Endothelial cell of umbilical vein (primary cell): ENCODE measurements at places on chromosomes 4 and X. TPM values are rescaled to one million over a fixed set of nuclear protein-coding genes. Genes with fewer than 3 reads are reported as not detected.

Gene ANKRD50
- 63.6 and 68.9 TPM in 2 replicates for total RNA-seq

Gene SOD3
- total RNA-seq: not detected in 2 replicates

Gene ASMT
- total RNA-seq: not detected in 2 replicates

Gene GYG2
- total RNA-seq: 0.22 TPM in 1 of 2 replicates, not detected in the other

Gene PDGFC
- total RNA-seq: 5.3 and 6.7 TPM in 2 replicates

DNA sequence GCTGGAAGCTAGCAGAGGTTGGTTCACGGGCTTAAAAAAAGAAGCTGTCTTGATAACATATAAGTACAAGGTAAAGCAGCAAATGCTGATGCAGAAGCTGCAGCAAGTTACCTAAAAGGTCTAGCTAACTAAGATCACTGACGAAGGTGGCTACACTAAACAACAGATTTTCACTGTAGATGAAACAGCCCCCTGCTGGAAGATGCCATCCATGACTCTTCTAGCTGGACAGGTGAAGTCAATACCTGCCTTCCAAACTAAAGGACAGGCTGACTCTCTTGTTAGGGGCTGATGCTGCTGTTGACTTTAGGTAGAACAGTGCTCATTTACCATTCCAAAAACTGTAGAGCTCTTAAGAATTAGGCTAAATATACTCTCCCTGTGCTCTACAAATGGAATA is 99.5 kb downstream of the FBXW7 start:
- H3K27ac ChIP-seq: no peak overlapping the region
- H3K4me1 ChIP-seq: no peaks in the 10 kb centered on the region
- H3K4me3 ChIP-seq: no peak overlapping the region
- no peak for DNase-seq
- no peaks in the 10 kb centered on the region for H3K36me3 ChIP-seq
- H3K27me3 ChIP-seq: no peaks in the 10 kb centered on the region

DNA sequence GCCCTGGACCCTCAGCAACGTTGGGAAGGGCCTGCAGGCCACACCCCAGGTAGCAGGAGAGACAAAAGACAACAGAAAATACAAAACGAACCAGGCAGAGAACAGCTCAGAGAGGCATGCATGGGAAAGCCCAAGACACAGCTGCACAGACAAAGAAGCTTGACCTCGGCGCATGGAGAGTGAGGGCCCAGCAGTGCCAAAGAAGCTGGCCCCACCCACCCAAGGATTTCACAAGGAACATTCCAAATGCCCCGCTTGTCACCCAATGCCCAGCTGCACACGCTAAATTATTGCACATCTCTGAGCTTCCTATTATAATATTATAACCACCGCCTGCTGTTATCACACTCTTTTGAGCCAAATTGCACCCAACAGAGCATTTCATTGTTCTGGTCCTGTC is 147.7 kb upstream of the TBL1X start:
- no peaks in the 10 kb centered on the region for H3K27me3 ChIP-seq
- no peak for DNase-seq
- no peaks in the 10 kb centered on the region for H3K36me3 ChIP-seq

DNA sequence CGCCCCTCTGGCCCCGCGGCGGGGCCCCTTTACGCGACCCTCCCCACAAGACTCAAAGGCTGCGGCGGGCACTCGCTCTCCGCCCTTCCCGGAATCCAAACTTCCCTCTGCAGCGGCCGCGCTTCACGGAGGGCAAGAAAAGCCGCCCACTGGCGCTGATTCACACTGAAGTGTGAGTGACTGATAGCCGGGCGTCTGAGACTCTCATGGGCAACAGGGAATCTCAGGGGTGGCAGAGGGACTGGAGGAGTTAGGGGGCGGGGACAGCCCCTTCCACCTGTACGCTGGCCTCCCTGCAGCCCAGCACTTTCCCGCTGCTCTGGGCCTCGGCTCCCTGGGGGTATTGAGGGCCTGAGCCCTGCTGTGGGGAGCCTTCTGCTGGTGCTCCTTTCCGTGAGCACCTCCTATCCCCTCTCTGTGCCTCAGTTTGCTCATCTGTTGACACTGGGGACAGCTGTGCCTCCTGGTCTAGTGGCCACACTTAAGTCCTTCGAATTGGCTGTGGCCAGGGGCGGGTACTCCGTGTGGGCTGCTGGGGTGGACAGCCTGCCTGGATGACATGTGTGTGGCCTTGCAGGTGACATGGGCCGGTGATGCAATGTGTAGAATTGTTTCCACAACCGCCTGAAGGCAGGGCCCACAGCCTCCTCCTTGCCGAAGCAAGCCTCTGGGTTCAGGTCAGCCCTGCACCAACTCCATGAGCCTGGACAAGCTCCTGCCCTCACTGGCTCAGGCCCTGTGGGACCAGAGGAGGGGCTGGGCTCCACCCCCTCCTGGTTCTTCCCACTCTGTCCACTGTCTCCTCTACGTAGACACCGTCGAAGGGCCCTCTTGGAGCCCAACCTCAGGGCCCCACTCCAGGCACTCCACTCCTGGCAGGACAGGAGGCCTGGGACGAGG is 951 bp downstream of the SH3BP2 start:
- H3K27me3 ChIP-seq: no peaks in the 10 kb centered on the region
- peak; percentile 37 for DNase-seq
- peaks cover 53% of the 10 kb centered on the region for H3K4me1 ChIP-seq
- peak overlapping the region; percentile 76 for H3K27ac ChIP-seq
- H3K4me3 ChIP-seq: peak overlapping the region; percentile 26

- H3K4me3 ChIP-seq: peak overlapping the region; percentile 86
- H3K27me3 ChIP-seq: no peaks in the 10 kb centered on the region
- H3K36me3 ChIP-seq: no peaks in the 10 kb centered on the region
- H3K27ac ChIP-seq: peak overlapping the region; percentile 89
- peak; percentile 62 for DNase-seq
- peaks cover 30% of the 10 kb centered on the region for H3K4me1 ChIP-seq
Observed at GRCh38 chrX:109732017-109732801, 848 bp downstream of the ACSL4 start.

- no peaks in the 10 kb centered on the region for H3K36me3 ChIP-seq
- H3K27ac ChIP-seq: no peak overlapping the region
- peak; percentile 75 for DNase-seq
- H3K4me1 ChIP-seq: no peaks in the 10 kb centered on the region
- no peaks in the 10 kb centered on the region for H3K27me3 ChIP-seq
- no peak overlapping the region for H3K4me3 ChIP-seq
Observed at GRCh38 chr4:133969202-133969848, 232.3 kb downstream of the PABPC4L start.

DNA sequence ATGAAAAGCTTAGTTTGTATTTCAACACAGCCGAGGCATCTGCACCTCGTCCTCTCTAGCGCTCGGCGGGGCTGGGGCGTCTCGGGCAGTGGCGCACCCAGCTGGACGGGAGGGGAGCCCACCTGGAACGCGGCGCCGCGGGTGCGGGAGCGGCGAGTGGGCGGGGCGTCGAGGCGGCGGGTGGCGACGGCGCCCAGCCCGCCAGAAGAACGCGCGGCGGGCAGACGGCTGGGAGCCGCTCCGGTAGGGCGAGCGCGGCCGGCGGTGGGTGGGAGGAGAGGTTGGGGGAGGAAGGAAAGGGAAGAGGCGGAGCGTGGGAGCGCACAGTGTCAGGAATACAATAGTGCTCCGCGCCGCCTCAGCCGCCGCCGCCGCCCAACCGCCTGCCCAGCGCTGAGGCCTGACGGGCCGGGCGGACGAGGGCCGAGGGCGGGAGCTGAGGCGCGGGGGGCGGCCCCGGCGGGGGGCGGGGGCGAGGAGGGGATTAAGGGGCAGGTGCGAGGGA is at the start of gene JADE3:
Gene JADE3 (plus strand): TSS at position 324 of the 505 bp plus-strand sequence. CDS start 72,474 bp downstream, outside the sequence.
- peak within 1 kb of the TSS; percentile 45 for H3K27ac ChIP-seq
- H3K27me3 ChIP-seq: no peaks in the 10 kb centered on the region
- H3K4me3 ChIP-seq: peak within 1 kb of the TSS; percentile 72
- peaks cover 11% of the 10 kb centered on the region for H3K4me1 ChIP-seq

DNA sequence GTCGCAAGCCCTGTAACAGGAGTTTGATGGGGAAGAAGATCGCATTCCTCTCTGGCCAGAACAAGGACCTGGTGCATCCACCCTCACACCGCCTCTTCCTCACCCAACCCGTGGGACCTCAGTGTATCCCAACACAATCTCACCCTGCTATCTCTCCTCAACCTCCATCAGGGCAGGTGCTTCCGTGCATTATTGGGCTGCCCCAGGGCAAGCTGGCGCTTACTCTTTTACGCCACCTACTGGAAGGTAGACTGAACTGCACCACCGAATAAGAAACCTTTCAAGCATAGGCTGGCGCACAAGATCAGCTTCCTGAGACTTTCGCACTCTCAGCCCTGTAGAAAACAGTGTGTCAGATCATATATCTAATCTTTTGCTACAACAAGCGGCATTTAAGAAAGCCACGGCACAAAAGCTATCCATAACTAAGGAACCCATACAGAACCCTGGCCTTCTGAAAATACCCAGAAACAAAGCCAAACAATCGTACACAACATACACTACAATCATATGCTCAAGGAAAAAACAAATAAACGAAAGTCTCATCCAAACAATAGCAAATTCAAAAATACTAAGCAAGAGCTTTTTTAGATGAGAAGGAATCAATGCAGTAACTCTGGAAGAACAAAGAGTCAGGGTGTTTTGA is 209.3 kb downstream of the UGT8 start:
- peak; percentile 38 for DNase-seq
- no peaks in the 10 kb centered on the region for H3K27me3 ChIP-seq
- H3K36me3 ChIP-seq: no peaks in the 10 kb centered on the region
- no peak overlapping the region for H3K4me3 ChIP-seq
